ENCODE measurements at places on chromosomes 11 and 22.

DNA sequence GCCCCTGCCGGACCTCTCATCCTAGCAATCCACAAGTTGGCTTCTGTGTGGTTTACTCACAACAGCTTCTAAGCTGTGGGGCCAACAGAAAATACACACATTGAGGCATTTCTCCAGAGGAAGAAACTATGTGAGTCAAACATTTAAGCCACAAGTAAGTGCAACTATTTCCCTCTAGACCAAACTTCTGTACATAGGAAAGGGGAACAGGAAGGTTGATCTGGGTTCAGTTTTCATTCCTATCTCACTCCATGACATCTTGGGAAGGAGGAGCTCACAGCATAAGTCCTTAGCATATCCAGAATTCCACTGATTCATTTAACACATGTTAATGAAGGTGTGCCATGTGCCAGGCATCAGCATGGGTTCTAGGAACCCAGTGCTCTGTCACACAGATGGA is 72.8 kb upstream of the PICALM start:
- no peak for ATAC-seq

DNA sequence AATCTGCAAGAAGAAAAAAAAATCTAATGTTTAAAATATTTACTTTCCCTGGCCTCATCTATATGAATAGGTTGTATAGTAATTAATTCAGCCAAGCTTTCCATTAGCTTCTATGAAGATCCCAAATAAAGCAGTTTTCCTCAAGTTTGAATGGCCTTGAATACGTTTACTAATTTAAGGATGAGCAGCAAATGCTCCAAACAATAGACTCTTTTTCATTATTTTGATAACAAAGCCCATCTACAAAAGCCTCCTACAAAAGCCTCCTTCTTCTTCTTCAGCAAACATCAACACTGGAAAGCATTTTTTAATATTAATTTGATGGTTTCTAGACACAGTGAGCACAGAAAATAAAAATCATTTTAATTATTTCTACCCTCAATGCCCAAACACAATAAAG is 1130.3 kb upstream of the CNTN5 start:
- no peak for ATAC-seq

GRCh38 chr11:86161837-86162236 is 82.7 kb upstream of the EED start:
- no peak for ATAC-seq

DNA sequence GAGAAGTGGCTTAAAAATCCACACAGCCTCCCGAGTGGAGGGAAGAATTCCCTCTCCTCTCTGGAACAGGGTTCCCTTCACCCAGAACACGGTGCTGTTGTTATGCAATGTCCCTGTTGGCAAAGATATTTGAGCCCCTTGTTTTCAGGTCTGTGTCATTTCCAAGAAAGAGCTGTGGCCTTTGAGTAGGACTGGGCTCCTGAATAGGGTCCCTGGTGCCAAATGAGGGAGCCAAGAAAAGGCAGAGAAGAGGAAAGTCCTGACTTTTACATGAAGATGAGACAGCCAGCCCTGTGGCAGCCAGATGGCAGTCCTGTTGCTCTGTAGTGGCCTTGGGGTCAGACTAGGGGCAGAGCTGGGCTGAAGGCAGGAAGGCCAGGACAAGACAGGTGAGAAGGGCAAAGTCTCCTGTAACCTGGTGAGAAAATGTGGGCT is 51.2 kb upstream of the ELF5 start:
- ATAC-seq: no peak

DNA sequence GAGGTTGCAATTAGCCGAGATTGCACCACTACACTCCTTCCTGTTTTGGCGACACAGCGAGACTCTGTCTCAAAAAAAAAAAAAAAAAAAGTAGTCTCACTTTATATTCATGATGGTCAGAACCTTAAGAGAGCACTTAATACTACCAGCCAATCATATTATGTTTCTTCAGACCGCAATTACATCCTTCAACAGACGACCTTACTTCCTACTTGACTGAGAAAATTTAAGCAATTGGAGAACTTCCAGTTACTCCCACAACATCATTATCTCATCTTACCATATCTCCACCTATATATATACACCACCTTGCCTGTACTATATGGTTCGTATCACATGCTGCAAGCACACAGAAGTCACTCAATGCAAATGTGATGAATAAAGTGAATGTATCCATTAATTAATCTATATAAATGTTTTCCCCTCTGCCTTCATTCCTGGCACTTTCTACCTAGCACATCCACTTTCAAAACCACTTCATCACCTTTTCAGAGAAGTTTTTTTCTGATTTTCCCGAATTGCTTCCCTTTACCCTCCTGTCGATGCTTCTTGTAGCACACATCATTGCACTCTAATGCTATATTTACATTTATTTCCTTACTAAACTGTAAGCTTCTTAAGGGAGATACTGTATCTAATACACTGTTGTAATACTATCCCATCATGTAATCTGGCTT is 13.8 kb downstream of the ATP5MG start:
- ATAC-seq: no peak

- no peak for ATAC-seq
These were observed 68.4 kb downstream of the TBC1D22A start for GRCh38 chr22:46830841-46831240.

DNA sequence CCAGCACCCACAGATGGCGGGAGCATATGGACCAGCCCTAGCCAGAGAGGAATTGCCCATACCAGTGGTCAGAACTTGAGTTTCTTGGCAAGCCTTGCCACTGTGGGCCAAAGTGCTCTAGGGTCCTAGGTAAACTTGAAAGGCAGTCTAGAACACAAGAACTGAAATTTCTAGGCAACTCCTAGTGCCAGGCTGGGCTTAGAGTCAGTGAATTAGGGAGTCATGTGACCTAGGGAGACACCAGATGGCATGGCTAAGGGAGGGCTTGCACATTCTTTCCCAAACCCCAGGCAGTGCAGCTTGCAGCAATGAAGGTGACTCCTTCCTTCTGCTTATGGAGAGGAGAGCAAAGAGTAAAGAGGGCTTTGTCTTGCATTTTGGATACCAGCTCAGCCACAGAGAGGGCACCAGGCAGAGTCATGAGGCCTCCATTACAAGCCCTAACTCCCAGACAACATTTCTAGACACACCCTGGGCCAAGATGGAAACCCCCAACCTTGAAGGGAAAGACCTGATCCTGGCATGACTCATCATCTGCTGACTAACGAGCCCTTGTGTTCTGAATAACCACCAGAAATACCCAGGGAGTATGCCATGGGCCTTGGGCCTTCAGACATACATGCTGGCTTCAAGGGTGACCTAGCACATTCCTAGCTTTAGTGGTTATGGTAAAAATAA is 19.2 kb upstream of the OR56A3 start:
- peak; percentile 96 for ATAC-seq

DNA sequence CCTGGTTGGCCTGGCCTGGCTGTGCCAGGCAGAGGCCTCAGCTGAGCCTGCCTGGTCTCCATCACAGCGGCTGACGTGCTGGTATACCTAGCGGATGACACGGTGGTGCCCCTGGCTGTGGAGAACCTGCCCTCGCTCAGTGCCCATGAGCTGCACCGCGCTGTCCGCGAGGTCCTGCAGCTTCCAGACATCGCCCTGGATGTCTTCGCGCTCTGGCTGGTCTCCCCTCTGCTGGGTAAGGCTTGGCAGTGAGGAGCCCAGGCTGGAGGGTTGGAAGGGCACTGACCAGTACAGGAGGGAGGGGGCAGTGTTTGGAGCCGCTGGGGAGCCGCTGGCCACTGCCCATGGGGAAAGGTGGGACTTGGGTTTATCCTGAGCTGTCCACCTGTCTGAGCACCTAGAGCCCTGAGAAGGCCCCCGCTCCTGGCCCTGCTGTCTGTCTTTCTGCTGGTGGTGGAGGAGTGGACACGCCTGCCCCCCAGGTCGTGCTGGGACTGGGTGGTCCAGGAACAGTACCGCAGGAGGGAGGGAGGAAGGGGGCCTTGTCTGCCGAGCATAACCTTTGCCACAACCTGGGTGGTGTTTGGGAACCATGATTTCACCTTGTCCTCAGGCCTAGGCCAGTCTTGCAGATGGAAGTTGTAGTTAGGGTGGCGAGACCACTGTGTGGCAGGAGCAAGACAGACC is 3.0 kb downstream of the FRMD8 start:
- ATAC-seq: no peak

GRCh38 chr11:122733318-122733717 is 77.8 kb downstream of the UBASH3B start:
- ATAC-seq: peak; percentile 81

DNA sequence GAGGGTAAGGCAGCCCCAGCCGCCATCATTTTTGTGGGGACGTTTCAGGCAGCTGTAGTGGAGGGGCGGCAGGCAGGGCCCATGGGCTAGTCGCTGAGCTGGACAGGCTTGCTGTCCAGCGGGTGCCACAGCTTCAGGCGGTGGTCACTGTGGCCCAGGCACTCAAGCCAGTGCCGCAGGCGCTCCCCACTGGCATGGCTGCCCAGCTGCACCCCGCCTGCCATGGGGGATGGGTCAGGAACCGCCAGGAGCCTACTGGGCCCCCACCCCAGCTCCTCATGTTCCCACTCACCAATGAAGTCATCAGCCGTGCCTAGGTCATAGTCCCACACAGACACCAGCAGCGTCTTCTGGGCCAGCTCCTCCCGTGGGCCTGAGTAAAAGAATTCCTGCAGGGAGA is 6.0 kb downstream of the NDUFV1 start:
- ATAC-seq: no peak

DNA sequence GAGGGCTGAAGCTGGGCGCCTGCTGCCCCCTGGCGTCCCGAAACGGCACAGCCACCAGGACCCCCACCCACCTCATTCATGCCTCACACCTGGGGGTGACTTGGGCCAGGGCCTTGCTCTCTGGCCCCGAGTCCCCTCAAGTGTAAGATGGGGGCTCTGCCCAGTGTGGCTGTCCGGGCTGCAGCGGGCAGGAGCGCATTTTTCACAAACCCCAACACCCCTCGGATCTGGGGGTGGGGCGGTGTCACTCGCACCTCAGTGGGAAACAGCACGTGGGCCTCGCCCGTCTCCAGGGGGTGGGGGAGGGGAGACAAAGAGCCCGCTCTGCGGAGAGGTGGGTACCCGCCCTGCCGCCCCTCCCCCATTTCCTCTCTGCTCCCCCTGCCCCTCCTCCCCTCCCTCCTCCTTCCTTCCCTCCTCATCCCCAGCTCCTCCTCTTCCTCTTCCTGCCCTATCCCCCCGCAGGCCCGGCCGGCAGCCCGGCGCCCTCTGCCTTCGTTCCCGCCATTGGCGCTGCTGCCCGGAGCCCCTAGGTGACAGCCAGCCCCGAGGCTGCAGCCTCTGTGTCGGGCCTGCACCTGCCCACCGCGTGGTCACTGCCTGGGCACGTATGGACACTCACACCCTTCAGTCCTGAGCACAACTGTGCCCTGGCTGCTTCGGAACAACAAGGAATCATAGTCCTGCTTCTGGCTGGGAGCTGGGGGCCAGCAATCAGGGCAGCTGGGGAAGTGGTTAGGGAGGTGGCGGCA is 6.8 kb upstream of the CDKN1C start:
- peak; percentile 74 for ATAC-seq

DNA sequence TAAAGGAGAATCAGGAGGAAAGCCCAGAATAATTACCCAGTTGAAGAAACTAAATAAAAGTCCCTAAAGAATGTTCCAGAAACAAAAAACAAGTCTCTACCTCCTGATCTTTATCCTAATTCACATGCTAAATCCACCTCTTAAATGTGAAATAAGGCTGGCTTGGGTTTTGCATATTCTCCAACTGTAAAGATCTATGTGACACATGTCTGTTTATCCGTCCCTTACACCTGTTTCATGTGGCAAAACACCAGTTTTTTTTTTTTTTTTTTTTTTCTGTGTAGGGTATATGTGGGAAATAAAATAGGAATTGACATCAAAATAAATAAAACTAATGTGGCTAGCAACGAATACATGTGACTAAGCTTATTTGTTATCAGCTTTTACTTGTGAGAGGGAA is 70.5 kb downstream of the NARS2 start:
- no peak for ATAC-seq

GRCh38 chr11:33089776-33090175 is 50.4 kb downstream of the TCP11L1 start:
- ATAC-seq: no peak

GRCh38 chr11:3616721-3617460 is 24.9 kb downstream of the ART5 start:
- no peak for ATAC-seq

DNA sequence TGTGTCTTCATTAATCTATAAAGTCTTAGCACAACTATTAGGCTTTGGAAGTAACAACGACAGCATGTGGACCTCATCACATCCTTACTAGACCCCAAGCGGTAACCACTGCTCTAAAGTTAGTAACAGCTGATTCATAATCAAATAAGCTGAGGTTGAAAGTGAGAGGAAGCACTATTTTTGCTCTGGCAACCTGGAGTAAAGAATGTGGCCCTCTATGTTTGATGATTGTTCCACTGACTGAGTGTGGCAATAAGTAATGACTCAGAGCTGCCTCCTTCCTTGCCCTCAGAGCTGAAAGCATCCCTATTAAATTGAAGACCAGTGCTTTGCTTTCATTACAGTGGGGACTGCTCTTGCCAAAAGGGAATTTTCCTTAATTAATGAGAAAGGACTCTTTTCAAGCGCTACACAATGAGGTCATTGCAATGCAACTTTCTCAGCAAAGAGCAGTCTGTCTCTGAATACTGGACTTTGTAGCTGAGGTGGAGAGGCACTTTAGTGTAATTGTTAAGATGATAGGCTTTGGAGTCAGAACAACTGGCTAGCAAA is 906.1 kb upstream of the RAG2 start:
- ATAC-seq: no peak

- ATAC-seq: peak; percentile 66
These were observed 51.1 kb upstream of the KCNQ1OT1 start for GRCh38 chr11:2750682-2751522.

DNA sequence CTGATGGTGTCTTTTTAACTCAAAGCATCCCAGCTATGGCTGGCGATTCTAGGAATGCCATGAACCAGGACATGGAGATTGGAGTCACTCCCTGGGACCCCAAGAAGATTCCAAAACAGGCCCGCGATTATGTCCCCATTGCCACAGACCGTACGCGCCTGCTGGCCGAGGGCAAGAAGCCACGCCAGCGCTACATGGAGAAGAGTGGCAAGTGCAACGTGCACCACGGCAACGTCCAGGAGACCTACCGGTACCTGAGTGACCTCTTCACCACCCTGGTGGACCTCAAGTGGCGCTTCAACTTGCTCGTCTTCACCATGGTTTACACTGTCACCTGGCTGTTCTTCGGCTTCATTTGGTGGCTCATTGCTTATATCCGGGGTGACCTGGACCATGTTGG is 20.1 kb downstream of the KCNJ5 start:
- ATAC-seq: no peak

- no peak for ATAC-seq
These were observed 24.5 kb downstream of the FAM227A start for GRCh38 chr22:38631724-38632123.

DNA sequence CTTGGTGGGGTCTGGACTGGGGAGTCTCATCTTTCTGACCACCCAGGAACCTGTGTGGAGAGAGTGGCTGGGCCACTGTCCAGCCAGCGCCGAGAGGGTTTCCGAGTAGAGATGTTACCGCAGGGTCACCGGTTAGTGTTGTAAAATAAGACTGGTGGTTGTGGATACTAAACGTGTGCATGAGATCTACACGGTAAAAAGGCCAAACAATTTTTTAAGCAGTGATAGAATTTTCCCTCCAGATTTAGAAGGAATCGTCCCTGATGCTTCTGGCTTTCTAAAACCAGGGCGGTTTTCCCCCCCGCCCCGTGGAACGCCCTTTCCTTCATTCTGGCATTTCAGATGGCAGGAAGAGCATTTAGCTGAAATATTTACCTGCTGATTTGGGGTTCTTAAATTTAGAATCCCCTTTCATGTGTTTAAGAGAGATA is 72.6 kb upstream of the PPARA start:
- ATAC-seq: no peak

- ATAC-seq: no peak
These were observed 570.8 kb downstream of the OPCML start for GRCh38 chr11:132961453-132961852.

- ATAC-seq: no peak
These were observed 15.3 kb downstream of the CCDC73 start for GRCh38 chr11:32779136-32779535.
